ENCODE measurements at places on chromosomes 3 and 15. TPM values are rescaled to one million over a fixed set of nuclear protein-coding genes. Genes with fewer than 3 reads are reported as not detected.

Gene PLS1
- total RNA-seq, result 7.3 TPM

Gene ITIH1
- total RNA-seq, result not detected

Gene DNASE1L3
- 0.76 TPM for total RNA-seq

Gene SLC2A2
- total RNA-seq, result not detected

Gene SCG5
- 0.81 TPM for total RNA-seq

Gene CLDN11
- 3.4 TPM for total RNA-seq

Gene PP2D1
- total RNA-seq, result not detected

Gene RBM5
- 135 TPM for total RNA-seq

Gene ILDR1
- 2.0 TPM for total RNA-seq

Gene SOX14
- total RNA-seq, result not detected

Gene COL6A5
- total RNA-seq, result not detected

Gene LINS1
- 12.5 TPM for total RNA-seq

DNA sequence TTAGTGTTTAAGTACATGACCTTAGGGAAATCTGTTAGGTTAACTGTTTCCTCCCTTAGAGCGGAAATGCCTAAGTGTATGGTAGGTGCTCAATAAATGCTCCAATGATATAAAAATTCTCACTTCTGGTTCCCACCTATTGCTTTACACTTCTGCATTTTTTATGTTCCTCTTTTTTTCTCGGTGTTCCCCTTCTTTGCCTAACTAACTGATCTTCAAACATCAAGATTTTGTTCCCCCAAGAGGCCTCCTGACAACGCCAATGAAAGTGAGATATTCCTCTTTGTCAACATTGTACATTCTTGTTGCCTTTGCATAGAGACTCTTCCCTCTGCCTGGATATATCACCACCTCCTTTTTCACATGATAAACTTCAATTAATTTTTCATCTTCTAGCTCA, 17.4 kb downstream of the SLC35A5 start:
- DNase-seq, result no peak

DNA sequence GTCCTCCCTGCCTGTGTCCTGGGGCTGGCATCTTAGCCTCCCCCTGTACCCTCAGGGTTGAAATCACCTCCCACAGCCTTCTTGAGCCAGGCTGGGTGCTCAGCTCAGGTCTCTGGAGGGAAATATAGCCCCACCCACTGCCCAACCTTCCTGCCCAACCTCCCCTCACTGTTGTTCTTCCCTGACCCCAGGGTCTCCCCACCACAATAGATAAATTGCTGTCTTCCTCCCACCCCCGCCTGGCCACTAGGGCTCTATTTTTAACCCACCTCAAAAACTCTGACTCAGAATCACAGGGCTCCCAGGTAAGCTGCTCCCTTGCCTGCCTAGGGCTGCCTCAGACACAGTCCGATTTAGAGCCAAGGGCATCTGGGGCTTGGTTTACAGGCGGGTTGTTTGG, 15.0 kb downstream of the HCN4 start:
- DNase-seq, result no peak

- no peak for DNase-seq
These were observed 170.2 kb downstream of the SUCNR1 start for GRCh38 chr3:152043620-152044019.

DNA sequence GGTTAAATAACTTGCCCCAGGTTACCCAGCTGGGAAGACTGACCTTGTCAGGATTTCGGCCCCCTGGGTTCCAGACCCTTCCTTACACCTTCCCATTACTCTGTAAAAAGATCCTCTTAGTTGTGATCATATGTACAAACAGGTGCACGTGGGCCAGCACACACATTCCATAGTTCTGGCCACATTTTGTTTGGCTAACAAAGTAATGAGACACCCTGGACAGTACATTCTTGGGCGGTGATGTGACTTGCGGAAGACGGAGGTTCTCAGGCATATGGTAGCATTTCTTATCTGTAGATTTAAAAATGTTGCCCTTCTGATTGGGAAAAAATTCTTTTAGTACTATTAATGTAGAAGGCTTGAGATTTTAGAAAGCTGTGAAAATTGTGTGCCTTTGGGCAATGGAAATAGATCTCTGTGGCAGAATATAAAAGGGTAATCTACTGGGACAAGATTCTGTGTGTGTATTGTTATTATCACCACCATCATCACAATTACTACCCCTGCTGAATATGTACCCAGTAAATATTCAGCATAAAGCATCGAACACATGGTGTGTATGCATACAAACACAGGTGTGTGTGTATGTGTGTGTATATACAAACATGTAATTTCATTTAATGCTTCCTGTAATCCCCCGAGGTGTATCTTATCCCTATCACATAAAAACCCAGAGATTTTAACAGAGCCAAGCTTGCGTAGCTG, 205.4 kb upstream of the UBE2E1 start:
- no peak for DNase-seq

- no peak for DNase-seq
These were observed 1.6 kb upstream of the KLF13 start for GRCh38 chr15:31324806-31325594.

DNA sequence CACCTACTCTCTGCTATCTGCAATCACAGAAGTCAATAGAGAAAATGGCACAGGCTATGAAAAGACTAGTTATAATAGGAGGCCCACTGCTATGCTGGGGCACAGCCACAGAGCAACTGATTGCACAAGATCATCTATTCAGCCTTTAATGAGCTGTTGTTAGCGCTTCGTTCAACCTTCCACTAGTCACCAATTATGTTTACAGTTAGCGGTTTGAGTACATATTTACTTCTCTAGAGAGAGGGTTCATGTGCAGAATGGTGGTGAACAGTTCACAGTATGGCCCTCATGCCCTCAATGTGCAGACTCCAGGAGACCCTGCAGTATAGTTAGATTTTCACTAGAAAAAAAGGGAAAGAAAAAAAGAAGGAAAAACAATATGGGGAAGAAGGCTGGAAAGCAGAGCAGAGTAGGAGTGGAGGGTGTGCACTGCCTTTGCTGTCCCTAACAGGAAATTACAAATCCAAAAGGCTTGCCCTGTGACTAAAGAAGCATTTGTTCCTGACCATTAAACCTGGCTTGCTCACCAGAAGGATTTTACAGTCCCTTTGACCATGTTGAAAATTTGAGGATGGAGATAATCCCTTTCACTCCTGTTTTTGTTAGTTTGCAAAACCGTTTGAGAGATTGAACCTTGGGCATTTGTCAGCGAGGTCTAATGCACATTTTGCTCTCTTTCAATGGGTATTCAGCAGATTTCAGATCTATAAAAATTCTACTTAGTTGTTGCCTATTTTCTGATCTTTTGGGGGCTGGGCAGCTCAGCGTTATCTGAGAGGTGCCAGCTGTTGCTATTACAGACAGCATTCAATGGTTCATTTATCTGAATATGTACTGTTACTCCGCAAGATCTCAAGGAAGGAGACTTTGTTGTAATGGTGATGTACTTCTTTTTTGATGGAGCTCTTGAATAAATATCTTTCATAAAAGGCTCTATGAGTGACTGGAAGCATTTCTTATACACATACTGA, 296.1 kb downstream of the LSAMP start:
- no peak for DNase-seq

DNA sequence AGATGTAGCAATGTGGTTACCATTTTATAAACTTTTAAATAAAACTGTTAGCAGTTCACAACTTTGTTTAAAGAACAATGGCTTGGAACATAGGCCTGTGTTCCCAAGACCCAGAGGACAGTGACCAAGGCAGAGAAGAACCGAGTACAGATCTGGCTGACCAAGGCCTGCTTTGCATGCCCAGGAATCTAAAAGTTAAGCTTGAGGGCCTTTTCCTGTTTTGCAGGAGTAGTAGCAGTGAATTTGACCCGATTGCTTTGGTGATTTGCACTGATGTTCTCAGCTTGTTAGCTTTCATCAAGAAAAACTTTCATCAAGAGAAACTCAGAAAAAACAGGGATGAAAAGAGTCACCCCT, 9.9 kb downstream of the FILIP1L start:
- no peak for DNase-seq

- no peak for DNase-seq
These were observed 1.9 kb upstream of the BCL2L10 start for GRCh38 chr15:52114261-52115055.

GRCh38 chr3:20256144-20256543, 70.1 kb upstream of the SGO1 start:
- DNase-seq, result no peak

- DNase-seq, result no peak
These were observed 12.6 kb upstream of the RPS17 start for GRCh38 chr15:82552861-82553260.

- peak; percentile 16 for DNase-seq
These were observed 156.4 kb upstream of the CBLB start for GRCh38 chr3:106025151-106025722.

DNA sequence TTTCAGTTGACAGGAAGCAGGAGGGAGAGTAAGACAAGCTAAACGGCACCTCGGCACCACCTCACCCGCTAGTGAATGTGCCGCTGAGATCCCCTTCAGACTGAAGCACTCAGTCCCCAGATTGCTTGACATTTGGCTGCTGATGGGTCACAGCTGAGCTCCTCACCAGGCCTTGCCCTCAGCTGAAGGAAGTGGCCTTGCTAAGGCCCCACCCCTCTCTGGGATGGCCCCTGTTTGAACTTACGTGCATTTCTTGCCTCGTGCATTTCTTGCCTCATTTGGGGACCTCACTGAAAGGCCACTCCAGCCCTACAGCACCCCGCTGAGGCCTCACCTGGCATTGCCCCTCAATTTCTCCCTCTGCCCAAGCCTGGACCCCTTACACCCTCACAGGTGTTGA, 39.8 kb downstream of the EOGT start:
- no peak for DNase-seq

DNA sequence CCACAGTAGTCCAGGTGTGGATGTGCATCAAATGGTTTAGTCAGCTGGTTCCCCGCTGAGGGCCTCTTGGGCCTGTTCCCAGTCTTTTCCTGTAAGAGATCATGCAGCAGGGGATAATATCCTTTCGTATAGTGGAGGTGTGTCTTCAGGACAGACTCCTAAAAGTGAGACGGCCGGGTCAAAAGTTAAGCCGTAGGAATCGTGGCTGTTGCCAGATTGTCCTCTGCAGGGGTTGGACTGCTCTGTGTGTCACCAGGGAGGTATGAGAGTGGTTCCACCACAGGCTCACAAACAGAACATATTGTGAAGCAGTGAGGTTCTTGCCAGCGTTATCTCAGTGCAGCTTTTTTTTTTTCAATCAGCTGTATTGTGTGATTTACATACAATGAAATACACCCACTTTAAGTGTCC, 95.0 kb downstream of the VGLL4 start:
- no peak for DNase-seq

GRCh38 chr3:193039058-193039457, 121.4 kb upstream of the MB21D2 start:
- DNase-seq, result no peak

GRCh38 chr15:91304786-91305185, 204.7 kb downstream of the SV2B start:
- no peak for DNase-seq

DNA sequence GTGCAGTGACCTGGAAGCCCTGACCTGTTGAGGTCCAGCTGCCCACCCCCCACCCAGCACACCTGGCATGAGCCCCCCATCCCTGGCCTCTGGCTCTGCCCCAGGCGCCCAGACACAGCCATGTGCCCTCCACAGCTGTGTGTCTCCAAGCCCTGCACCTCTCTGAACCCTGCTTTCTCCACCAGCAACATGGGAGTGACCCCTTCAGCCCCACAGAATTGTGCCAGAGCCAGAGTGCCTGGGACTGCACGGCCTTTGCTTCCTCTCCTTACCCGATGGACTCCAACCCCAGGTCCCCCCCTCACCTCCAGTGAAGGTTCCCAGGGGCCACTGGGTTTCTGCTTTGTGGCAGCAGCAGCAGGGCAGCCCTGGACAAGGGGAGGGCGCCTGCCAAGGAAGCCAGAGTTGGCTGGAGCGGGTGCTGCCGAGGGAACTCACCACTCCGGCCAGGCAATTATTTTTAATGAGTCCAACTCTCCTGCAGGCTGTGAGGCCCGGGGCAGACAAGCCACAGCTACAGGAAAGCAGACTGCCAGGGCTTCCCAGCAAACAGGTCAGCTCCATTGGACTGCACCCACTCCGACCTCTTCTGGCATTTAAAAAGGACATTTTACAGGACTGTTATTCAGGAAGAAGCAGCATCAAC, 24.1 kb downstream of the PRR20G start:
- DNase-seq, result peak; percentile 54

DNA sequence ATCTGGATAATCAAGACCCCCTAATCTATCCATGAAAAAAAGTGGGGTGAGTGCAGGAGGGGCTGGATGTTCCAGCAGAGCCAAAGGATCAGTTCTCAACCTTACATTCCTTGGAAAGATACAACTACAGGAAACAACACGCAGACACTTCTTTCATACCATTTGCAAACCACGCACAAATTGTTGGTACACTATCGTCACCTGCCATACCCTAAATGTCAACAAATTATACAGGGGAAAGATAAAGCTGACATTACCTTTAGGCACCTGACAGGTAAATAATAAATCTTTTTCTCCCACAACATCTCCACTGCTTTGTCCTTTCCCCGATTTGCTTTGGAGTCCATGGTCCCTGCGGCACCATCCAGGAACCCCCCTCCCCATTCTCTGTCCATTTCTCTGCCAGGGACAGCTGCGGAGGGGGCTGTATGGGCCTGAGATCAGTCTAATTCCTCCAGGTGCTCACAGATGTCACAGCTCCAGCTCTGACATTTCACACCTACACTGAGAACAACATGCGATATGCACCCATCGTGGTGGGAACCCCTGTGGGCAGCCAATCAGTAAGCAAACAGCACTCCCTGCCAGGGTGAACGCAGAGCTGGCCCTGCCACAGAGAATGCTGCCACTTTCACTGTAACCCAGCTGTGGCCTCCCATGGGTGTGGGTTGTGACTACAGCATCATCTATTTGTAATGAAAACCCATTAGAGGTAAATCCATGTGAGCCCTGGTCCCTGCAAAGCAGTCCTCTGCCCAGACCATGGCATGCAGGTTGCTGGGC, 37.7 kb upstream of the BCL2L10 start:
- DNase-seq, result peak; percentile 12

GRCh38 chr3:153282355-153282754, 120.3 kb downstream of the RAP2B start:
- DNase-seq, result no peak

GRCh38 chr3:12198301-12198700, 39.6 kb upstream of the TIMP4 start:
- DNase-seq, result no peak

GRCh38 chr3:15744176-15744575, 53.6 kb downstream of the ANKRD28 start:
- no peak for DNase-seq

GRCh38 chr3:57659806-57660439, 33.0 kb downstream of the DENND6A start:
- DNase-seq, result no peak

- no peak for DNase-seq
These were observed 23.6 kb upstream of the RAB7A start for GRCh38 chr3:128702391-128702790.

GRCh38 chr3:178802993-178803693, 266.9 kb downstream of the KCNMB2 start:
- no peak for DNase-seq

DNA sequence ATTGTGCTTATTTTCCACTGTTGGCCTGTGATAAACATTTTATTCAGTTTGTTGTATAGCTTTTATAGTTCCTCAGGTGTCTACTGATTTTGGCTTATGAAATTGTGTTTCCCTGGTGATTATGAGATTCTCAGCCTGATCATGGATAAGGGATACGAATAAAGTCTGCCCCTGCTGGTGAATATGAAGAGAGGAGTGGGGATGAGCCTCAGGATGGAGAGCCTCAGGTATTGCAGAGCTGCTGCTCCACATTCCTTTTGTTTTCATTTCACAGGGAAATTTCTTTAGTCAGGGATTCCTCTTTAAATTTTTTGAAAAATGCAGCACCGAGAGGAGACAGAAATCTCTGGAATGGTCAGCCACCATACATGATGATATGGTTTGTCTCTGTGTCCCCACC, 14.7 kb upstream of the RAB6B start:
- no peak for DNase-seq

Measured in lower leg skin (tissue), 4 donors.